Stimulated activated CD4-positive, alpha-beta T cell treated with anti-CD3 and anti-CD28 coated beads, Interleukin-15, amount 100 ng/mL, for 1 hour (primary cell): ENCODE measurements at places on chromosomes 7 and 10.
A peak's percentile ranks its signal among the peaks of the same experiment; 100 is the strongest.

GRCh38 chr10:63237396-63237795 is 104.3 kb downstream of the NRBF2 start:
- no peak for DNase-seq

GRCh38 chr7:51228386-51228958 is 88.1 kb downstream of the COBL start:
- DNase-seq: no peak

DNA sequence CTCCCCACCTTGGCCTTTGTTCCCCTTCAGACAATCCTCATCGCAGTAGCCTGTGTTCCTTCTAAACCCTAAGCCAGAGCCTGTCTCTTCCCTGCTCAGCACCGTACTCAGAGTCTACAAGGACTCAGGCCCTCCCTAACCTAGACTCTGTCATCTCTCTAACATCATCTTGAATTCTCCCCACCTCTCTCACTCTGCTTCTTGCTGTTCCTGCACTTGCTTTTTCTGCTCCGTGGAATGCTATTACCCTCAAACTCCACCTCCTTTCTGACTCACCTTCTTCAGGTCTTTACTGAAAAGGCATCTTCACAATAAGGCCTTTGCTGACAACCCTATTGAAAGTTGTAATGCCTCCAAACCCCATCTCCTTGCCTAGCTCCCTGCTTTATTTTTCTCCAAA is 141.0 kb downstream of the DKK1 start:
- no peak for DNase-seq

GRCh38 chr7:10205696-10206095 is 768.0 kb upstream of the PHF14 start:
- no peak for DNase-seq

DNA sequence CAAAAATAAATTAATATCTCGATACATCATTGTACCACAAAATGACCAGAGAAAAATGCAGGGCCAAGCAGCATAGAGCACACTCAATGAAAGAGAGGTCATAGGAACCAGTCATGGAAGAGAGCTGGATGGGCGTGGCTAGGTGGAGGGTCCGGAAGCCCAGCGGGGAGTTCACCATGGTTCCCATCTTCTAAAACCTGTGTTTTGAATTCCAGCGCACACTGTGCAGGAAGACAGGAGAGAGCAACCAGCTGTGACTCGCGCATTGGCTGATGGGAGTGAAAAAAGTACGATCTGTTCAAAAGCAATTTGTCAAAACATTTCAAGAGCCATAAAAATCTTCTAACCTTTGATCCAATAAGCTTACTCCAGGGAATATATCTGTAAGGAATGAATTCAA is 125.2 kb upstream of the NANOS1 start:
- DNase-seq: no peak

- DNase-seq: no peak
Measured at GRCh38 chr7:130736298-130736900, 2.4 kb upstream of the KLF14 start.

GRCh38 chr7:117157241-117158209 is 165.3 kb downstream of the WNT2 start:
- DNase-seq: no peak

GRCh38 chr10:78974617-78975317 is 94.0 kb upstream of the ZMIZ1 start:
- peak; percentile 18 for DNase-seq

DNA sequence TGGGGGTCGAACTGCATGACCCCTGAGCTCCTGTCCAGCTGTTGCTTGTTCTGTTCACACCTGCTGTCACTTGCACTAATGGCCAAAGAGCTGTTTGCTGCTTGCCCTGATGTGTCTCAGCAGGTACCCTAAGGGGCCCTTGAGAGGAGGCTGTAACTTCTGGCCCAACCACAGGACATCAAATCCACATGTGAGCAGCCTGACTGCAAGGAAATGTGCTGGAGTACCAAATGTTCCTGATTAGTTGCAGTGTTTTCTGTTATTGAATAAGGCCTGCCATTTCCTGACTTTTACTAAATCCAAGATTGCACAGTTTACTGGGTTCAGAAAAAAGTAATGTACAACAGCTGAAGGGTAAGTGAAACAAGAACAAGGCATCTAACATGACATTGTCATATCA is 91.7 kb upstream of the IL6 start:
- no peak for DNase-seq

GRCh38 chr7:101860316-101861217 is 43.1 kb downstream of the CUX1 start:
- no peak for DNase-seq

DNA sequence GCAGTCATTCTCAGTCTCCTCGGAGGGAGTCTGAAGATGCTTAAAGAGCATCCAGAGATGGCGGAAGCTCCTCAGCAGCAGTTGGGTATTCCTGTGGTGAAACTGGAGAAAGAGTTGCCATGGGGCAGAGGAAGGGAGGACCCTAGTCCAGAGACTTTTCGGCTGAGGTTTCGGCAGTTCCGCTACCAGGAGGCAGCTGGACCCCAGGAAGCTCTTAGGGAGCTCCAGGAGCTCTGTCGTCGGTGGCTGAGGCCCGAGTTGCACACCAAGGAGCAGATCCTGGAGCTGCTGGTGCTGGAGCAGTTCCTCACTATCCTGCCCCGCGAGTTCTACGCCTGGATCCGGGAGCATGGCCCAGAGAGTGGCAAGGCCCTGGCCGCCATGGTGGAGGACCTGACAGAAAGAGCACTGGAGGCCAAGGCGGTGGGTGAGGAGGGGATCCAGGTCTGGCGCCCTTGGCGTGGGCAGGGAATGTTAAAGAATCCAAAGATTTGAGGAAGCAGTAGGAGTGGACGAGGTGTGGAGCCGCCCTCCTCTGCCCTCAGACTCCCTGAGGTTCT is 2.9 kb downstream of the ZSCAN25 start:
- no peak for DNase-seq

GRCh38 chr7:99380032-99380822 is 5.7 kb downstream of the ARPC1B start:
- no peak for DNase-seq

- DNase-seq: no peak
Measured at GRCh38 chr7:98278408-98278807, 3.1 kb upstream of the BRI3 start.

DNA sequence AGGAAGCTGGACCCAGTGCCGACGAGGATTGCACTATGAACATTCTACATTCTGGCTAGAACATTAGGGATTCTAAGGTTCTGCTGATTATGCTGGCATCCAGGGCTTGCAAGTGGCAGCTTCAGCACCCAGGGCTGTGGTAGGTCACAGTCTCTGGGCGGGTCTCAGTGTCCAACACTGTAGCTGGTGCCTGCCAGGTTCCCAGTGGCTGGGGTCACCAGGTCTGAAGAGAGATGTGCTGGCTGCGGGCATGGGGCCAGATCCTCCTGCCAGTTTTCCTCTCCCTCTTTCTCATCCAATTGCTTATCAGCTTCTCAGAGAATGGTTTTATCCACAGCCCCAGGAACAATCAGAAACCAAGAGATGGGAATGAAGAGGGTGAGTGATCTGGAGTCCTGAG is at the start of gene PTTG1IP2:
Gene PTTG1IP2, plus strand, starts transcription at position 86 of the 400 bp plus-strand sequence. Its CDS starts 148 bp downstream, at position 234.
- no peak for DNase-seq

DNA sequence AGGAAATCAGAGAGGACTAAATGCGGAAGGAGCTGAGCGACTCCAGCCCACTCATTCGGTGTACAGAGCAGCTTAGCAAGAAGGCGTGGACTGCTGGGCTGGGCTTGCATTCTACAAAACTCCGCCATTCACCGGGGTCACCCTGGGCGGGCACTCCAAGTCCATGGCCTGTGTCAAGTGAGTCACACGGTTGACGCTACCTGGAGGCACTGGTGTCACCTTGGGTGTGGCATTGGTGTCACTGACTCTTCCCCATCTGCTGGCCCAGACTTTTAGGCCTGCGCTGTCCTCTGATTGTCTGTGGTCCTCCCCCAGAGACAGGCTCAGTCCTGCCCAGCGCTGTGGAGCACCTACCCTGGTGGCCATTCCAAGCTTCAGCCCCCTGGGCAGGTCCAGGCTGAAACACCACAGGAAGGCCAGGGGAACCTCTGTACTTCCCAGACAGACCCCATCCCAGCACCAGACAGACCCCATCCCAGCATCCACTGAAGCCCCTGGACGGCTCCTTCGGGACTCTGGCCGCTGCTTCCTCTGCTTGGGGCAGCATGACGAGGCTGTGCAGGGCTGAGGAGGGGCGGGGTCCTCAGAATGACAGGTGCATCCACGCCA is 30.6 kb upstream of the CNPY1 start:
- DNase-seq: no peak

DNA sequence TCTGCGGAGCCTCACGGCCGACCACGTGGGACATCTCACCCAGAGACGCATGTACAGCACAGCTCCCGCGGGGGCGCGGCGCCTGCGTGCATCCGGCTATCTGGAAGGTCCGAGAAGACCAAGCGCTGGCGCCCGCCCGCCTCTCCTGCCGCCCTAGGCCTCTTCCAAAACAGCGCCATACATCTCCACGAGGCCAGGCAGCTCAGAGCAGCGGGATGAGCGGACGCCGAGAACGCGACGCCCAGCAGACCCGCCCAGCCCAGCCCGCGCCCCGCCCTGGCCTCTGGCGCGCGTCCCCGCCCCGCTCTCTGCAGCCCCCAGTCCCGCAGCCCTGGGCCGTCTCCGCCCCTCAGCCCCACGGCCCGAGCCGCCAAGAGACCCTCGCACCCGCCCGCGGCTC is 20.3 kb upstream of the LANCL2 start:
- DNase-seq: no peak

- DNase-seq: no peak
Measured at GRCh38 chr7:26815426-26815825, 49.0 kb downstream of the SKAP2 start.

- peak; percentile 57 for DNase-seq
Measured at GRCh38 chr10:80535671-80536360, 1.9 kb upstream of the SH2D4B start.

- no peak for DNase-seq
Measured at GRCh38 chr10:28967031-28967430, 289.7 kb downstream of the BAMBI start.

- DNase-seq: no peak
Measured at GRCh38 chr7:130998993-130999602, 265.1 kb upstream of the KLF14 start.

- no peak for DNase-seq
Measured at GRCh38 chr7:21914671-21915070, 31.0 kb downstream of the CDCA7L start.

DNA sequence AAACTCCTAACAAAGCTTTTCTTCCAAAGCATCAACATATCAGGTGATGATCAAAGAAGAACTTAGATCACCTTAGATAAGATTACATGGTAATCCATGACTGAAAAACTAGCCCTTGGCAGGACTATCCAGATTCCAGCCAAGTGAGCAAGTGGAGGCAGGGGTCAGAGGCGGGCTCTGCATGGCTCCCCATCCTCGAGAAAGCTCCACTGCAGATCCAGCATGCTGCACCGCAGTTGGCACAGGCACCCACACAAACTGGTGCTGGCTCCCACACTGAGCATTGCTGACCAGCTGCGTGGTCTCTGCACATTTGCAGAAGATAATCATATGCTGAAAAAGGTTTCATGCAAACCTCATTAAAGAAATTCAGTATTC is 10.1 kb downstream of the PSAP start:
- DNase-seq: no peak

GRCh38 chr7:75617634-75618234 is 121.0 kb downstream of the HIP1 start:
- peak; percentile 10 for DNase-seq

DNA sequence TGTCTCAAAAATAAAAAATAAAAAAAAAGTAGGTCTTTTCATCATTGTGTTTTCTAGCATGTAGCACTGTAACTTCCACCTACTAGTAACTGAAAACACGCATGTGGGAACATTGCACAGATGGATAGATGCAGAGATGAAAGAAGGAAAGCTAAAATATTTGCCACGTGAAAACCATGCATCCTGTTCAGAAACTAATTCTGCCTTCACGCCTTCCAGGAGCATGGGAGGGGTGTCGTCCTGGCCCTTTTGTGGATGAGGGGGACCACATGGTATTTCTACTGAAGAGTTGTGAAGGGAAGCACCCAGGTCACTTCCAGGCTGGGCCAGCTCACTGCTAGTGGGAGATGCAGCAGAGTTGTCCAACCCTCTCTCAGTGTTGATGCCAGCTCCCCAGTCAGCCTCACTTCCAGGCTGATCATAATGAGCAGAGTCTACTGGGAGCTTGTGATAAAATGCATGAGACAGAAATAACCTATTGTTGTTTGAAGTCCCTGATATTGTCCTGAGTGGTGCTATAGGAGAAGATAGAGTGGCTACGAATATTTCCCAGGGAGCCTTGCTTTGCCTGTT is 287.1 kb upstream of the CELF2 start:
- DNase-seq: no peak

DNA sequence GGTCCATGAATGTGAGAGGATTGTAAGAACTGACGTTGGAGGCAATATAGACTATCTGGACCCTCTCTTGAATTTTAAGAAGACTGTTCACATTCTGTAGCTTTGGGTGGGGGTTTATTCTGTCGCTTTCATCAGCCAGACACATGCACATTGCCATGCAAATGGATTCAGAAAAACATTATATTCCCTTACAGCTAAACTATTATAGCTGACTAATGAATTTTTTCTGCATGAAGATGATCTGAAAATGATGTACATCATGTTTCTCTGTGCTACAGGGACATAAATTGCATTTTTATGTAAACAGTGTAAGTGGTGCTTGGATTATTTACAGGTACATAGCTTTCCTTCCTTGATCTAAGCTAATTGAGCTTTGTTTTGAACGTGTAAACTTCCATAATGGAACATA is 1.5 kb downstream of the MET start:
- no peak for DNase-seq
